H4 (cell line): ENCODE measurements at places on chromosomes 2 and 18.

- no peak for DNase-seq
Measured at GRCh38 chr2:235511751-235512698, 18.2 kb downstream of the AGAP1 start.

GRCh38 chr2:240339411-240340360, 95.8 kb upstream of the GPC1 start:
- DNase-seq: no peak

DNA sequence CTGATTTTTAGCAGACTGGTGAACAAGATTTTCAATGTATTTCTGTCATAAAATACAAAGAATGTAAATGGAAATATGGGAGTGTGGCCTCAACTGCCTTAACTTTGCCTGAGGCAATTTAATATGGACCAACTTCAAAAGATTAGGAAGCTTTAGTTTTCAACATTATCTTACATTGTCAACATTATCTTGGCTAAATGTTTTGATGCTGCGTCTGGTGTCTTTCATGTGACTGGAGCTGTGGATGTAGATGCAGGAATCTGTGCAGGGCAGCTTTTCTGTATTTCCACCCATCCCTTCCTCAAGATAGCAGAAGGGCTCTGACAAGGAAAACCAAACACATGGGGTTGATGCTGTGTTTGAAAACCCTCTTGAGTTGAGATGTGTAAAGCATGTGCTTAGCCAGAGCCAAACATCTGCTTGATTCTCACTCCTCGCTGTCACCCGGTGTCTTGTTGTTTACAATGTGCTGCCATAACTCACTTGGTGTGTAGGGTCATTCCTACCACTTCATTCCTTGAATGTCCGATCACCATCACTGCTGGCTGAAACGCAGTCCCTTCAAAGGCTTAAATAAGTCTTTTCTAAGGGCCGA, 33.0 kb downstream of the COPS8 start:
- DNase-seq: no peak

GRCh38 chr2:225636558-225636957, 237.0 kb downstream of the NYAP2 start:
- DNase-seq: no peak

GRCh38 chr2:145157741-145158591, 638.0 kb upstream of the ZEB2 start:
- DNase-seq: peak; percentile 92

DNA sequence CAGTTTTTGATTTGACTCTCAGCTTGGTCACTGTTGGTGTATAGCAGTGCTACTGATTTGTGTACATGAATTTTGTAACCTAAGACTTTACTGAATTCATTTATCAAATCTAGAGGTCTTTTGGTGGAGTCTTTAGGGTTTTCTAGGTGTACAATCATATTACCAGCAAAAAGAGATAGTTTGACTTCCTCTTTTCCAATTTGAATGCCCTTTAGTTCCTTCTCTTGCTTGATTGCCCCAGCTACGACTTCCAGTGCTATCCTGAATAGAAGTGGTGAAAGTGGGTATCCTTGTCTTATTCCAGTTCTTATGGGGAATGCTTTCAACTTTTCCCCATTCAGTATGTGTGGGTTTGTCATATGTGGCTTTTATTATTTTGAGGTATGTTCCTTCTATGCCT, 312.9 kb upstream of the REV1 start:
- DNase-seq: no peak

DNA sequence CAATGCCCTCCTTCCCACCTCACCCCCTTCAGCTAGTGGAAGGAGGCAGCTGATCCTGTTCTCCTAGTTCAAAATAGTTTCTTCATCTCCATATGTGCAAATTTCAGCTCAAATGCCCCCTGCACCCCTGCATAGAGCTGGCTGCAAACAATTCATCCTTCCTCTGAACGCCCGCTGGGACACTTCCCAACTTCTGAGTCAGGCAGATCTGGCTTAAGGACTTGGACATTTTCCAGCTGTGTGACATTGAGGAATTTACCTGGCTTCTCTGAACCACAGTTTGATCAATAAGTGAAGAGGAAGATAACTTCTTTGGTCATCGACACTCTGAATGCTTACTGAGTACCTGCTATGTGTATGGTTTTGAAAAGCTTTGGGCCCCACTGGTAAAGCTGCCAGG, 23.5 kb downstream of the PTGR3 start:
- DNase-seq: no peak

DNA sequence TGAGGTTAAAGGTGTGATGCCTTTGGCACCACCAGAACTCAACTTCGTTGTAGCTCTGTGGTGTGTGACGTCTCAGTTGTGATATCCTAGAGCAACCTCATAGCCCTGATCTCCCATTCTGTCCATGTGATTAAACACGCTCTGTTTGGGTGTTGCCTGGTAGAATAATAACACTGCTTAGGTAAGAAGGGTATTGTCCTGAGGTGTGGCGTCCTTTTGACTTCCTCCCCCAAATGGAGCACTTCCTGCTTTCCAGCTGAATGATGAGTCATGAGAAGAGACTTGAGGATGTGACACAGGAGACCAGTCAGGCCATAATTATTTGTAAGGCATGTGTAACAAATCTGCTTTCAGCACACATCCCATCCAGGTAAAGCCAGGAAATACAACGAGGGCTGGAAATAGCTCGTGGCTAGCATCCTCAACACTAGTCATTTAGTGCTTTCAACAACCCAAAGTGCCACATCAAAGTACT, 100.7 kb downstream of the RAPGEF4 start:
- peak; percentile 77 for DNase-seq

DNA sequence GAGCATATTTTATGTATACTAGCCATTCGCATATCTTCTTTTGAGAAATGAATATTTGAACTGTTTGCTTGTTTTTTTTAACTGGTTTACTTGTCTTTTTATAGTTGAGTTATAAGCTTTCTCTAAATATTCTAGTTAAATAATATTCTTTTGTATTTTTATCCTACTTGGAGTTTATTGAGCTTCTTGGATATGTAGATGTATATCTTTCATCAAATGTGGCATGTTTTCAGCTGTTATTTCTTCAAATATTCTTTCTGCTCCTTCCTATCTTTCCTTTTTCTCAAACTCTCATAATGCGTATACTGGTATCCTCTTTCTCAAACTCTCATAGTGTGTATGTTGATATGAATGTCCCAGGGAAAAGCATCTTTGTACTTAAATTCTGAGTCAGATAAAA, 100.3 kb upstream of the NCKAP5 start:
- DNase-seq: no peak
